ENCODE measurements at places on chromosomes 7 and 10.

DNA sequence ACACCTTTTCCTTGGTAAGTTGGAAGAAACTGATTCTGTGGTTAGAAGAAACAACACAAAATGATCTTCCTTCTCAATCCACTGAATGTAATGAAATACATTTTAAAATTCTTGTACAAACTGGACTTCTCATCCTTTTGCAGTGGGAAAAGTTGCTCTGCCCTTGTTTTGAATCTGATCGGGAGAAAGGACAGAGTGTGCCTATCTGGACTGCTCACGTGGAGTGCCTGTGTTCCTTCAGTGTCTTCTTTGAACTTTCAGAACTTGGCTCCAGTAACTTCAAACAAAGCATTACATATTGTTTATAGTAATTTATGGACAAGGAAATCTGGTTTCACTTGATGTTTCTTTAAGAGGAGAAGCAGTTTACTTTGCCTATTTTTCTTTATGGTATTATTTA, 17.1 kb downstream of the SLC26A3 start:
- DNase-seq = no peak

DNA sequence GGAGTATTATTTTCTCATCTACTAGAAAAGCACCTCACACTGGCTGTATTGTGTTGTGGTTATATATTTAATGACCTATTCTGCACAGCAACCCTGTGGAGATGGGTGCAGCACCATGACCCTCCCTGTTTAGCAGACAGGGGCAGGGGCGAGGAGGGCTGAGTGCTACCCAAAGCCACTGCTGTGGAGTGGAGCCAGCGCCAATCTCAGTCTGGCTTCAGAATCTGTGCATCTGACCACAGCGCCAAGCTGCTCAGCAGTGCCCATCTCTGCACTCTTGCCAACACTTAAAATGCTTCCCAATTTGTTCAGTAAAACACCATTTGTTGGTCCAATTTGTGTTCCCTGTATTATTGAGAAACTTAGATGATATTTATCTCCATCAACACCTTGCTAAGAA, 239.1 kb downstream of the ZMYND11 start:
- no peak for DNase-seq

- DNase-seq = no peak
These were observed 14.8 kb upstream of the KLF14 start for GRCh38 chr7:130748531-130749389.

DNA sequence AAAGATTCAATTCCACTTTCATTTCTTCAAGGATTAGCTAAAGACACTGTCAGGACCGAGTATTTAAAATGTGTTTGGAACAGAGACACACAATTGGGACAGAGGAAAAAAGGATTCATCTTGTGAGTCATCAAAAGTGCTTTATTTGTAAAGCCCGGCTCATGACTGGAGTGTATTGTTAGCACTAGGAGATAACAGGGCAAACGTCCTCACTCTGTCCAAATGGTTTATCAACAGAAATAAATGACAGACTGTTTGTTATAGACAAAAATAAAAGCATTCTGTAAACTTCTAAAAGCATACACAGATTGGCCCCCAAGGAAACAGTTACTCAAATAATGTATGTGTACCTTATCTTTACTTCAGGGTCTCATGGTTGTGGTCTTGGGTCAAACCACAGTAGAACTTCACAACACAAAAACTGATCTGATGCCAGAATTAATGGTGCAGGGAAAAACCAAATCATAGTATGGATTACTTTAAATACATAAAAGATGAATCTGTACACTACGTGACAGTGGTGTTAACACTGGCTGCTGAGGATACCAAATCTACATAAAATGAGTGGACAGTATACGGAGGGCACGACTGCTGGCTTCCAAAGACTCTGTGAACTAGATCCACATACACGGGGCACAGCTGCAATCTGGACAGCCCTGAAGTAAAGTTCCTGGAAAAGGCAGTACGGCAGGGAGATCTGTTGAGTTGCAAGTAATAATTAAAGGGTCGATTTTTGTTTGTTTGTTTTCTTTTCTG, 179.4 kb downstream of the PIP4K2A start:
- DNase-seq = no peak

- DNase-seq = peak; percentile 8
These were observed 186.2 kb downstream of the REEP3 start for GRCh38 chr10:63707254-63707910.

- DNase-seq = peak; percentile 75
These were observed 11.8 kb downstream of the ZAN start for GRCh38 chr7:100745184-100745583.

GRCh38 chr10:36808625-36809362, 316.6 kb upstream of the ANKRD30A start:
- no peak for DNase-seq

- DNase-seq = no peak
These were observed 565.4 kb downstream of the NXPH1 start for GRCh38 chr7:8998762-8999161.

DNA sequence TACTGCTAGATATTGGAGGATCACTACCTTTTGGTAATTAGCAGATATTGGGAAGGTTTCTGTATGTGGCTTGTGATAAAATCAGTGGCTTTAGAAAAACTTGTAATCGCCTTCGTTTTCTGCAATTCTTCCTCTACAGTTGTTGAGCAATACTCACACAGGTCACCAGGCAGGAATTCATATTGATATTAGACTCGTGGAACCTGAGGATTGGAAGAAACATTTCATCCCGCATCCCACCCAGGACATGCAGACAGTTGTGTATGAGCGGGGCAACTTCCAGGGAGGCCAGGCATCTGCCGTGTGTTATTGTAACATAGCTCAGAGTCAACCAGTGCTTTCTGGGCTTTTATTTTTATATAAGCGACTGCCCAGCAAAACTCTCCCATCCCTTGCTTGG, 821.3 kb downstream of the LRMDA start:
- DNase-seq = no peak

GRCh38 chr10:92834986-92835385, 13.3 kb upstream of the EXOC6 start:
- no peak for DNase-seq

GRCh38 chr10:87054373-87055295, 34.5 kb downstream of the FAM25A start:
- no peak for DNase-seq

DNA sequence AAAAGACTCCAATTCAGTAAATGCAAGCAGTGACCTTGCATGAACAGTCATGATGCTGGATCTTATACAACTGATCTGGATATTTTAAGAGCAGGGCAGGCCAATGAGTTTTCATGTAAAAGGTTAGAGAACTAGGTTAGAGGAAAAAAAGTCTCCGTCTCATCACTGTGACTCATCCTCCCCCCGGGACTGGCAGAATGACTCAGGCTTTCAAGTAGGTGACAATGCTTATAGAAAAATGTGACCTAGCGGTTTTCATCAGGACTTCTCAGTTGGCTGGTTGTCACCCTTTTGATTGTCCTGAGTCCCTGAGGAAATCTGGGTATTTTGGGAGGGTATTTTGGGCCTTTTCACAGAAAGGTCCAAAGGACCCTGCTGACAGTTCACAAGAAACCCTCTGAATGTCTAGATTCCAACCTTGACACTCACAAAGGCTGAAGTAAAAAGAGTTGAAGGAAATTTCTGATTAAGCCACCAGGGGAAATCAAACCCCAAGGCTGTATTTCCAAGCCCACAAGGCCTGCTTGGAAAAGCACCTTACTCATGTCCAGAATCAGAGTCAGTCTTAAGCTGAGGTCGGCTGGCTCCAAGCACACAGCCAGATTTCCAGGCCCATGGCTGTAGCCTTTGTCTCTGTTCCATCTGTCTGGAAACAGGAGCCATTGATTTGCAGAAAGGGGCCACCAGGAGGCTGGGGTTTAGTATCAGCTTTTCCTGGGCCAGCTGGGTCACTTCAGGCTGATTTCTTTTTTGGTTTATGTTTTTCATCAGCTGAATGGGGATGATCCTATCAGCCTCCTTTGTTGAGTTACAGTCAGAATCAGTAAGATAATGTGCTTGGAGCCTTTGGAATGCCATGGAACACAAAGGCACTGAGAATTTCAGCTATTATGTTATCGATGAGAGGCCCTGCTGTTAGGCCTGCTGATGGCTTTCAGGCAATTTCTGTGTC, 226.4 kb upstream of the HABP2 start:
- DNase-seq = peak; percentile 73

DNA sequence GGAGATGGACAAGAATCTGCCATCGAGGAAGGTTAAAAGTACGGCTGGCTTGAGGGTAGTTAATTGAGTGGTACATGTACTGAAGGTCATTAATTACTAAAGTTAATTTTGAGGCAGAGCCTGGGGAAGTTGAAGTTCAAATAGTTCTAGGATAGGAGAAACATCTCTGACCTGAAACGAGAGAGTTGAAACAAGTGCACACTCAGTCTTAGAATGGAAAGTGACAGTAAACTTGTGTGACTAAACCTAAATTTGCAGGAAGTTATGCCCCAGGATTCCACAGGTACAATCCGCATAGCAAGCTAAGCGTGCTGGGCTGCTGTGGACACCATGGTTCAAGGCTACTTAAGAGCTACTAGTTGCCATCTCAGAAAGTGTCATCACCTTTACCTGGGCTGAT, 209.9 kb downstream of the CHCHD3 start:
- no peak for DNase-seq

- DNase-seq = no peak
These were observed 195.8 kb upstream of the SEMA3C start for GRCh38 chr7:81114633-81115032.

GRCh38 chr7:159015454-159016410, 128.9 kb downstream of the VIPR2 start:
- DNase-seq = no peak

Measured in CD4-positive, alpha-beta T cell treated with Interleukin-4 for 1 hour (primary cell).